ENCODE measurements at places on chromosomes 11 and 22.
A peak's percentile ranks its signal among the peaks of the same experiment; 100 is the strongest.

DNA sequence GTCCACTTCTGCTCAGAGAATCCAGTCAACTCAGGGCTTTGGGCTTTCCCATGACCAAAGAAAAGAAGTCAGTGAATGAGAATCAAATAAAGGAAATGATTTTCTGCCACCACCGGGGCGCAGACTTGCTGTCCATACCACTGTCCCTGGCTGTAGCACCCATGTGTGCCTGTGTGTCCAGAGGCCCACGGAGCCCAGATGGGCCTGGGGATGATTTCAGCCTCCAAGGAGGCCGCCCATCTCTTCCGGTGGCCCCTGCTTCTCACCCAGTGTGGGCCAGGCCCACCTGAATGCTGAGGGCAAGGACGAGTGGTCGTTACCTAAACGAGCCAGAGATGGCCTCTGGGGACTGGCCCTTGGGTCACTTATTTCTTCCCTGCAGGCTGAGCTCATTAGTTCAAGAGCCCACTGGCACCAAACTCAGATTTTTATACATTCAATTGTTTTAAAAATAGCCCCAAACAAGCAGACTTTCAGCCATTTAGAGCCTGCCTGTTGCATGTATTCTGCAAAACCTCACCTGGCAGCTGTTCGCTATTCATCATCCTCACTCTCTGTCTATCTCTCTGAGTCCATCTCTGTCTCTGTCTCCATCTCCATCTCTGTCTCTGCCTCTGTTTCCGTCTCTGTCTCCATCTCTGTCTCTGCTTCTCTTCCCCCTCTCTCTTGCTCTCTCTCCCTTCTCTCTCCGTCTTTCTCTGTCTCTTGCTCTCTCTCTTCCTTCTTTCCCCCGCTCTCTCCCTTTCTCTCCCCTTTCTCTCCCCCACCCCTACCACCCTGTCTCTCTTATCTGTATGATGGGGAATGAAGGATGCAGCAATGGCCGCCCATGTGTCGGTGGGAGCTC lies 24.2 kb downstream of the KRTAP5-5 start:
- DNase-seq = no peak

DNA sequence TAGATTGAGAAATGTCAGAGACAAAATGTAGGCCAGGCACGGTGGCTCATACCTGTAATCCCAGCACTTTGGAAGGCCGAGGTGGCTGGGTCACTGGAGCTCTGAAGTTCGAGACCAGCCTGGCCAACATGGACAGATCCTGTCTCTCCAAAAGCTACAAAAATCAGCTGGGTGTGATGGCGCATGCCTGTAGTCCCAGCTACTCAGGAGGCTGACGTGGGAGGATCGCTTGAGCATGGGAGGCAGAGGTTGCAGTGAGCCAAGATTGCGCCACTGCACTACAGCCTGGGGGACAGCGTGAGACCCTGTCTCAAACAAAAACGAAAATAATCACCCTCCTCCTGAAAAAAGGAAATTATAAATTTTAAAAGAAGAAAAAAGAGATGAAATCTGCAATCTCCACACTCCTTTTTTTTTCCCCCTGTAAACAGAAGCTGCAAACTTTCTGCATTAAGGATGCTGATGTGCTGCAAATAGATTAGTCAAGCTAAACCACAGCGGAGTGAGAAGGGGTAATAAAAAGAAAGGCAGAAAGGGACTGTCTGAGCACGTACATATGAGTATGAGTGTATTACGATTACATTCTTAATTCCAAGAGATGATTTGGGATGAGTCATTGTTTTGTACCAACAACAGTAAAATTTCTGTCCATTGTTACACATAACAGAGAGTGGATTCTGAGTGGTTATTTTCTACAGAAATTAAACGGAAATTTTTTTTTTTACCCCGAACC lies 87.3 kb downstream of the SIK3 start:
- peak; percentile 36 for DNase-seq

DNA sequence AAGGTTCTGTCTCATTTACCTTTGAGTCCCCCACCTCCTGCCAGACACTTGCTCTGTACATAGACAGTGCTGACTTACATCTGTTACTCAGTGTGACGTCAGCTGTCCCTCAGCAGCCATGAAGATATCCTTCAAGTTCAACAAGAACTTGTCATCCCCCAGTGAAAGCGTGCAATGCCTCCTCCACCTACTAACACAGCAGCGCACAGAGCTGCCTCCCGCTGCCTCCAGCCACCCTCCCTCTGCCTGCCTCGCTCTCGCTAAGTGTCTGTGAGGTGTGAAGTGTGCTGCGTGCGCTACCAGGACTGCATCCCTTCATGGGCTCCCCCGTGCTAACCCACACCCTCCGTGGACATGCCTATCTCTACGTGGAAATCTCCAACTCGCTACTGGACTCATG lies 621.4 kb downstream of the BRD1 start:
- no peak for DNase-seq

DNA sequence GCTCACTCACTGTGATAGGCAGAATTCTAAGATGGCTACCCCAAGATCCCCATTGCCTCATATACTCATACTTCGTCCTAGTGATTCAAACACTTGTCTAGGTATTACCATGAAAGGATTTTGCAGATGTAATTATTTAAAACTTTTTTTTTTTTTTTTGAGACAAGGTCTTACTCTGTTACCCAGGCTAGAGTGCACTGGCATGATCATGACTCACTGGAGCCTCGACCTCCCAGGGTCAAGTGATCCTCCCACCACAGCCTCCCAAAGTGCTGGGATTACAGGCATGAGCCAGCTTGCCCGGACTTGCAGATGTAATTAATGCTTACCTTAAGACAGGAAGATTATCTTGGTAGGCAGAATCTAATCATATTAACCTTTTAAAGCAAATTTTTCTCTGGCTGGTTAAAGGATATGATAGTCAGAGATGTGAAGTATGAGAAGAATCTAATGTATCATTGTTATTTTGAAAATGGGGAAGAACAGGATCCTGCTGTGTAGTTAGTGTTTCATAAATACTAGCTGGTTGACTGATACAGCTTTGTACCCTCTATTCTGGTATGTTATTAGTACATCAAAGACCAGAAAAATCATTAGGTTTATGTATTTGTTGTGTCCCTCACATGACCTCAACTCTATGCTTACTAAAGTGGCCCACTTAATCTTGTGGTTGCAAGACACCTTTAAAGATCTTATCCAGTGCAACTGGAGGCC lies 35.5 kb downstream of the C2CD3 start:
- no peak for DNase-seq

- DNase-seq = no peak
These were observed 68.0 kb downstream of the PGR start for GRCh38 chr11:101061606-101062005.

DNA sequence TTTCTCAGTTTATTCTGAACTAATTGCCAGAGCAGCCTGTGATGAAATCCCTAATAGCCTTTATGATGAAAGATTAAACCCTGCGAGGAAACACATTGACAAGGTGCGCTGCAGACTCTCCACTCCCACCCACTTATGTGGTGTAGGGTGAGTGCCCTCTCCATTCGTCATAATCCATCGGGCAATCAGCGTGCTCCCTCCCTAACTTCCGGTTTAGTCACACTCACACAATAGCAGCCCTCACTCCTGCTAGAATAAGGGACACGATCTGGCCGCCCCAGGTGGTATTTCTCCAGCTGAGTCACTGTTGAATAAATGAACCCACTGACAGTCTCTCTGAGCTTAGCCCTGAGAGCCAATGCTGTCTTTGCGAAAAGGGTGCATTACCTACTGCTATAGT lies 188.3 kb downstream of the OPCML start:
- DNase-seq = no peak

DNA sequence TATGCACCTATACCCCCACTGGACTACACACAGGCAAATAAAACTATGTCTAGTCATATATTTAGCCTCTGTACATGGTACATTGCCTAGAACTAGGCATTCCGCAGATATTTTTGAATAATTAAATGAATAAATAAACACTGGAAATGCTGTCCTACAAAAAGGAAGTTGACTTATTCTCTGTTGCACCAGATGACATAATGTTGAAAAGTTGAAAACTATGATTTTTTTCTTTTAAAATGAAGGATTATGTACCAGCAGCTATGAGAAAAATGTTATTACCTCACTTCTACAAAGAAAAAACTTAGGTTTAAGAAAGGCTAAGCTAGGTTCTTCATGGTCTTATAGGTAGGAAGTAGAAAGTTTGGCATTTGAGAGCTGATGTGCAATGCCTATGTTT lies 856.6 kb downstream of the METTL15 start:
- DNase-seq = no peak

DNA sequence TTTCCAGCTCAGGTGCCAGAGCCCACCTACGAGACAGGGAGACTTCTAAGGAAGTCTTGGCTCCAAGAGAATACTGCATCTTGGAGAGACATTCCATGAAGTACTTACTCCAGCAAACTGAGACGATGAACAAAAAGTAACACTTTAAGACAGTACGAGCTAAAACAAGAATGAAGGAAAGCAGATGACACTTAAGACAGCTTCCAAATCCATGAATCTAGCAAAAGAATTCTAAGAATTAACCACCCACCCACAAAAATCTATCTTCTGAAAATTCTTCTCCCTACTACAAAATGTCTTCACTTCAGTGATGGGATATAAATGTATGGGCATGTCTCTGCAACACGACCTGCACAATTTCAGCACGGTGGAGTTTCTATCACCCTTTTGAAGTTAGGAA lies 132.9 kb downstream of the C11orf58 start:
- DNase-seq = no peak

GRCh38 chr11:128476729-128477128 lies 110.6 kb downstream of the ETS1 start:
- no peak for DNase-seq

All from hippocampal formation (tissue), 2 donors.